Ovary (tissue), 10 donors: ENCODE measurements at places on chromosomes 16 and 17. TPM values are rescaled to one million over a fixed set of nuclear protein-coding genes. Genes with fewer than 3 reads are reported as not detected.

DNA sequence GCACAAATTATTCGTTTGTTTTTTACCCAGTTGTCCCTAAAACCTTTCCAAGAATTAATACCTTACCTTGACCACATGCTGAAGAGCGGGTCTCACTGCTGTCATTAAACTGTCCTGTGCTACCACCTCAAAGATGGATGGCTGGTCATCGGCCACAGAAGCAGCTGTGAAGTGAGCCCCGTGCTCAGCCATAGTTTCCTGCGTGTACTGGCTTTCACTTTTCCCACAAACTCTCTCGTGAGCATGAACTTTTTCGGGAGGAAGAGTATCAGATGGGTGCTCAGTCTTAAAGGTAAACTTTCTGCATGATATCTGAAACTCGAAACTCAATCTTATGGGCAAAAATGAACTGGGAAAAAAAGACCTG lies 558 bp downstream of the PEX12 start:
- DNase-seq, result no peak

DNA sequence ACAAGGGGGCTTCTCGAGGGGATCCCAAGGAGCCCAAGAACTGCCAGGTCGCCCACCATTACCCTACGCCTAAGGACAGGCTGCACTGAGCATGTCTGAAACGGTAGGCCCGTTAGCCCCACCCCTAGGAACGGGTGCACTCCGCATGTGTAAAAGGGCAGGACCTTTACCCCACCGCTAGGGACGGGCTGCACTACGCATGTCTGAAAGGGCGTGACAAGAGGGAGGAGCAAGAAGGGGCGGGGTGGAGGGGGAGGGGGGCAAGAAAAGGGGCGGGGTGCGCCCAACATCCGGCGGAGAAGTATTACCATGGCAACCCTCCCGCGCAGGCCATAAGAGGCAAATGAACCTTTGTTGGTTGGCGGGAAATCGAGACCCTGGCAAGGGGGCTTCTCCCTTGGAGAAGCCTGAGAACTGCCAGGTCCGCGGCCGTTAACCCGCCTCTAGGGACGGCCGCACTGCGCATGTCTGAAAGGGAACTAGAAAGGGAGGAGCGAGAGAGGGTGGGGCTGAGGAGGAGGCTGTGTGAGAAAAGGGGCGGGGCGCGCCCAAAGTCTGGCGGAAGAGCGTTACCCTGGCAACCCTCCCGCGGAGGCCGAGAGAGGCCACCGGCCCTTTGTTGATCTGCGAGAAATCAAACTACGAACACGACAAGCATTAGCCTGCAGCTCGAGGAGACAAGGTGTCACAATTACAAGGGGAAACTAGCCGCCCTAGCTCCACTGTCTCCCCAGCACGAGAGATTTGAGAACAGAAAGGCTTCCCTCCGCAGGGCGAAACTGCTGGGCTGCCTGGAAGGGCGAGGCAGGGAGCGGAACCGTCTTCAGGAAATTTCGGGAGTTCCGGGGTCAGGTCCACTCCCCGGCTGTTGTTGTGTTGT lies 2046.8 kb downstream of the TP53TG3F start:
- DNase-seq, result no peak

GRCh38 chr17:48612854-48613691 lies 2.0 kb downstream of the HOXB8 start:
- no peak for DNase-seq

DNA sequence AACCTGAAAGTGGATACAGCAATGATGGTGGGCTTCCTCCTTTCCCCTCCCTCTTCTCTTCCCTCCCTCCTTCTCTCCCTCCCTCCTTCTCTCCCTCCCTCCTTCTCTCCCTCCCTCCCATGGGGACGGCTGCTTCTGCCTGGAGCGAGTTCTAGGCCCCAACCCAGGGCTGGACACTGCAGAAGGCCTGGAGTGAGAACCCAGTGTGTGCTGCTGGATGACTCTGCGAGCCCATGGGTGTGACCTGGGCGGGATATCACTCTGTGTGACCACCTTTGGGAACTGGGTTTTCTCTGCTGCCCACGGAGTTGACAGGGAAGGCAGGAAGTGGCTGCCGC lies 242.6 kb upstream of the GSE1 start:
- no peak for DNase-seq

DNA sequence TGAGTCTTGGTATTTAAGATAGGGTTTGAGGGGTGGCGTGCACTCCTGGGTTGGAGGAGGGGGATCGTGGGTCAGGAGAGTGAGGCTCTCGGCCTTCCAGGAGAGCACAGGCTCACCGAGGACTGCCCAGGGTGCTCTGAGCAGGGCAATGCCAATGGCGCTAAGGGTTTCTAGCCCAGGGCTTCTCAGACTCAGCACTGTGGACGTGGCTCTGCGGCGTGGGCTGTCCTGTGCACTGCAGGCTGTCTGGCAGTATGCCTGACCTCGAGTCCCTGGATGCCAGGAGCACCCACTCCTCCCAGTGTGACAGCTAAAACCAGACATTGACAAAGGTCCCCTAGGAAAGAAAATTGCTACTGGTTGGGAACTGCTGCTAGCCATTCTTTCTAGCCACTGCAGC lies 37.2 kb upstream of the ENDOV start:
- DNase-seq, result no peak

- no peak for DNase-seq
Observed at GRCh38 chr17:12603566-12603965, 62.1 kb upstream of the MYOCD start.

- DNase-seq, result no peak
Observed at GRCh38 chr16:68296693-68297092, 14.1 kb downstream of the SLC7A6OS start.

DNA sequence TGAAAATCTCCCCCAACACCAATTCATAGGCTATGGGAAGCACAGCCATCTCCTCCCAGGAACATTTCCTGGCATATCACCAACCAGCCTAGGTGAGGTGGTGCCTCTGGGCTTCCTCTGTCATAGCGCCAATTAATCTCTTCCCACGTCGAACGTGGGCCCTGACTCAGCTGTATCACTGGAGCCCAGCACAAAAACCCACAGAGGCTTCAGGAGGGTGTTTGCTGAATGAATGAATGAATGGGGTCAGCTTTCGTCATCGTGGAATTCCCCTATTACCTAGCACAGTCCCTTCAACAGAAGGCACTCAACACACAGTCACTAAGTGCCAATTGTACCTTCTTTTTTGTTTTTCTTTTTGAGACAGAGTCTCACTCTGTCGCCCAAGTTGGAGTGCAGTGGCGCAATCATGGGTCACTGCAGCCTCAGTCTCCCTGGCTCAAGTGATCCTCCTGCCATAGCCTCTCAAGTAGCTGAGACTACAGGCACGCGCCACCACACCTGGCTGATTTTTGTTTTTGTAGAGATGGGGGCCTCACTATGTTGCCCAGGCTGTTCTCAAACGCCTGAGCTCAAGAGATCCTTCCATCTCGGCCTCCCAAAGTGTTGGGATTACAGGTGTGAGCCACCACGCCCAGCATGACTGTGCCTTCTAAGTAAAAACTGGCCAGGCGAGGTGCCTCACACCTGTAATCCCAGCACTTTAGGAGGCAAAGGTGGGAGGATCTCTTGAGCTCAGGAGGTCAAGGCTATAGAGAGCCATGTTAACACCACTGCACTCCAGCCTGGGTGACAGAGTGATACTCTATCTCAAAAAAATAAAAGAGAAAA lies 4.1 kb downstream of the ZNF688 start:
- DNase-seq, result no peak

DNA sequence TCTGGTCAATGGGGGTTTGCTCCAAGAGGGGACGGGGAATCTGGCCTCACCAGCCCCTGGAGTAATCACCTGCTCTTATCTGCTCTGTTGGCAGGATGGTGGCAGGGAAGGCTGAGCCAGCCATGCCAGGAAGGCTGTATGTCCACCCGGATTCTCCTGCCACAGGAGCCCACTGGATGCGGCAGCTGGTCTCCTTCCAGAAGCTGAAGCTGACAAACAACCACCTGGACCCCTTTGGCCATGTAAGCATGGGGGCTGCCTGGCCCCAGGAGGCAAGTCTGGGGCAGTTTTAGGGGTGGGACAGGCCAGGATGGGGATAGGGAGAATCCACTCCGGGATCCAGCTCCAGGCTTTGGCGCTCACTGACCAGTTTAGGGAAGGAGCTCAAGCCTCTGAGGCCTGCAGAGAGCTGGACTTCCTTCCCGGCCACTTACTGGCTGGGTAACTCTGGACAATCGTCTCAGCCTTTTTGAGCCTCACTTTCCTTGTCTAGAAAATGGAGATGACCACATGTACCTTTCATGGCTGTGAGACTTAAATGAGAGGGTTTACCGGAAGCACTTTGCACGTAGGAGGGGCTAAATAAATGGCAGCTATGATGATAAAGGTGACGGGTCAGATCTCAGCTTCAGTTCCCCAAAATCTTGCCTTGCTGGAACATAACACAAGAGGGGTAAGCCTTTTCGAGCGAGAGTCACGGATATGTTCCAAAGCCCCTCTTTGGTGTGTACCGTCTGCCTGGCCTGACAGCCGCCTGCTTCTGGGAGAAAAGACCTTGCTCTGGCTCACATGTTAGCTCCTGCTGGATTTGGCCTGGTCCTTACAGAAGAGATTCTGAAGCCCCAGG lies 15.4 kb downstream of the TBX4 start:
- DNase-seq, result no peak

DNA sequence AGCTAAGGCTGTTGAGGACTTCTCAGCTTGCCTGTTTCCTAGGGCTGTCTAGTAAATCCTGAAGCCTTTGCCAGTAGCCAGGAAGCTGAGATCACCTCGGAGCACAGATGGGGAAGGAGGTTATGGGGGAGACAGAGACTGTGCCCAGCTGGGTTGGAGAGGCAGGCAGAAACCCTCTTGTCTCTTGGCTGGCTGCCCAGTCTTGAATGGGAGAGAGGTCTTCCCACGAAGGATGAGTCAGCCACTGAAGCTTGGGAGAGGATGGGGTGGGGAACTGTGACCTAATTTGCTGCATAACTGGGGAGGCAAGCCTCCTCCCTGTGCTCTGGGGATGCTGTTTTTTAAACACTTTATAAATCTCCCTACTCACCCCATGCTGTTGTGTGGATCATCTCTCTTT lies 69.8 kb downstream of the SHISA9 start:
- no peak for DNase-seq

GRCh38 chr17:12549499-12550041 lies 116.1 kb upstream of the MYOCD start:
- DNase-seq, result no peak

- DNase-seq, result no peak
Observed at GRCh38 chr17:6437466-6437865, 2.5 kb upstream of the AIPL1 start.

- DNase-seq, result peak; percentile 44
Observed at GRCh38 chr16:2715519-2715918, 4.5 kb downstream of the PRSS27 start.

- DNase-seq, result peak; percentile 72
Observed at GRCh38 chr16:11100239-11100750, 155.7 kb downstream of the SOCS1 start.

DNA sequence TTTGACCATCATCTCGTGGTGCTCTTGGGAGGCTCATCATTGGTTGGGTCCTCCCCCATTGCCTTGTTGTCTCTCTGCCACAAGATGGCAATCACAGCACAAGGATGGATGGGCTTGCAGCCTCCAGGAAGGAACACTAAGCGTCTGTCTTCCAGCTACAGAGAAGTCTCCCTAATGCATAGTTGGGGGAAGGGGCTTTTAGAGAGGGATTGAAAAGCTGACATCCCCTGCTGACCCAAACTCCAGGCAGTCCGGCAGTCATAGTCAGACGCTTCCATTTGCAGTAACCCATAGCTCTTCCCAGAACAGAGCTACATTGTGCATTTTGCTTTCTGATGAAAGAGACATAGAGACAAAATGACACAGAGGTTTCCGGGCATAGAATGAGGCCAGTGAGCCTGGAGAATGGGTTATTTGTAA lies 111.4 kb downstream of the UTP18 start:
- DNase-seq, result no peak

DNA sequence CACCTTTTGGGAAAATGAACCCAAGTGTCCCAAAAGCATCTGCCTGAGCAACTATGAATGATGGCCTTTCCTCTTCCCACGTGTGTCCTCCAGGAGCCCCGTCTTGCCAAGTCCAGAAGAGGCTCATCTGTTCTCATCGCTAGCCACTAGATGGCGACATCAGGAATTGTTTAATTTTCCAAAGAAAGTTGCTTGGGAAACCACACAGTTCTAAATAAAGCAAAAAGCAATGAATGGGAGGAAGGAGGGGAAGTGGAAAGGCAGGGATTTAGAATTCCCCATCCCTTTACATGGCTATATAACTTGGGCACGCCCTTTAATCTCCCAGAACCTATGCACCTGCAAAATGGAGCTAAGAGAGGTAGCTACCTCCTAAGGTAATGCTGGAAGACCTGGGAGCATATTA lies 9.0 kb upstream of the CDH5 start:
- peak; percentile 67 for DNase-seq

DNA sequence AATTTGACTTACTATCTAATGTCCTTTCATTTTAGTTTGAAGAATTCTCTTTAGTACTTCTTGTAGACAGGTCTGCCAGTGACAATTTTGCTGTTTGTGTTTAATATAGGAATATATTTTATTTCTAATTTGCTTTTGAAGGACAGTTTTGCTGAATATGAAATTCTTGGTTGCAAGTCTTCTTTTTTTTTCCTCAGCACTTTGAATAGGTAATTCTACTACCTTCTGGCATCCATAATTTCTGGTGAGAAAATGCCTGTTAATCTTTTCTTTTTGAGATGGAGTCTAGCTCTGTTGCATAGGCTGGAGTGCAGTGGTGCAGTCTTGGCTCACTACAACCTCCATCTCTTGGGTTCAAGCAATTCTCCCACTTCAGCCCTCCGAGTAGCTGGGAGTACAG lies 25.2 kb upstream of the CCL22 start:
- no peak for DNase-seq

- DNase-seq, result no peak
Observed at GRCh38 chr17:44464037-44464436, 39.2 kb downstream of the GPATCH8 start.

DNA sequence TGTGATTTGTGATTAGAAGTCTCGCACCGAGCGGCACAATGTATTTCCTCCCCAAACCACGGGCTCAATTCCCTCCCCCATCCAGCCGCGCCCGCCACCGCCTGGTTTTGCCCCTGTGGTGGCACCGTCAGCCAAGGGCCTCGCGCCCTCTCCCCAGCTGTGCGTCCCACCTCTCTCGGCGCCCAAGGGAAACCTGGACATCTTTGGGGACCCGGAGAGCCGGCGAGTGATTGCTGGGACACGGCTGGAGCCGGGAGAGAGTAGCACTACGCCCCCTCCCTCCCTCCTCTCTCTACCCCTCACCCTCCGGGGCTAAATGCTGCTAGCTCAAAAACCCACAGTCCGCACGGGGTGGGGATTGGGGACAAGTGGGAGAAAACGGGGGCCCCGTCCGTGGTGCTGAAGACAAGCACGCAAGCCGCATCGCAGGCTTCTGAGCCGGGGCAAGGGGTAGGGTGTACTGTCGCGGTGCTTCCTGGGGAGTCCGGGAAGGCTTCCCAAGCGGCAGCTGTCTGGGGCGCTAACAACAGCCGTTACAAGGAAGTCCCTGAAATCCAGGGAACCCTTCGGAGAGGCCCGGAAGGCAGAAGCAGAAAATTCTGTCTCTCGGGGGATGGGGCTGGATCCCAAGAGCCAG lies 1.4 kb downstream of the CBLN1 start:
- no peak for DNase-seq

Gene GRAPL
- 1.1 TPM for total RNA-seq

Gene CDH15
- 0.40 TPM for total RNA-seq

Gene TMC5
- total RNA-seq, result 2.4 TPM

Gene LRRC3C
- not detected for total RNA-seq

Gene DNAH2
- 2.7 TPM for total RNA-seq

Gene SLFN11
- 59.9 TPM for total RNA-seq

Gene TM4SF5
- total RNA-seq, result not detected

Gene RNF167
- 79.4 TPM for total RNA-seq

Gene NOXO1
- total RNA-seq, result not detected

Gene KRTAP3-2
- not detected for total RNA-seq

Gene ITGB4
- 28.7 TPM for total RNA-seq

Gene TSR3
- total RNA-seq, result 74.6 TPM

Gene CHD9NB
- total RNA-seq, result 91.1 TPM

Gene KRT40
- total RNA-seq, result not detected

Gene ITGAD
- not detected for total RNA-seq
